Glomerular endothelial cell (primary cell): ENCODE measurements at places on chromosomes 1 and 21. TPM values are rescaled to one million over a fixed set of nuclear protein-coding genes. Genes with fewer than 3 reads are reported as not detected.

Gene CFHR3
- total RNA-seq: not detected in 2 replicates

Gene GCSAML
- not detected in 2 replicates for total RNA-seq

Gene CCDC17
- 0.82 and 1.9 TPM in 2 replicates for total RNA-seq

Gene IPO13
- total RNA-seq: 21.2 and 27.1 TPM in 2 replicates

Gene KCNJ15
- total RNA-seq: 3.0 and 16.7 TPM in 2 replicates

Gene ARHGAP29
- 208 and 221 TPM in 2 replicates for total RNA-seq

Gene S100A1
- not detected in 2 replicates for total RNA-seq

Gene PLPP3
- 16.5 and 20.4 TPM in 2 replicates for total RNA-seq

Gene NIPAL3
- total RNA-seq: 23.9 and 26.3 TPM in 2 replicates

DNA sequence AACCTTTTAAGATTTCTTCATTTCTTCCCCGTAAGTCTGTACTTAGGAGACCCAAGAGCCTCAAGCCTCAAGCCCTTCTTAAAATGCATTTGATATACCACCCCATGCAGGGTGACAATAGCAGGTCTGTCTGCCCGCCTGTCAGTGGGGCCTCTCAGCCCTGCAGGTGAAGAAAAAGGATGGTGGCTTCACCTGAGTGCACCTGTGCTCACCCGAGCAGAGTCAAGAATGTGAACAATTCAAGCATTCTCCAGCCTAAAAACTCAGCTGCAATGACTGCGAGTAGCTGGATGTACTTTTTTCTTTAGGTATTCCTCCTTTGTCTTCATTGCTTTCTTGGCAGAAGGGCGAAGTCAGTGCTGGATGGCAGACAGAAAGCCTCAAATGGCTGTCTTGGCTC, 203.3 kb downstream of the LMX1A start:
- DNase-seq: no peak

DNA sequence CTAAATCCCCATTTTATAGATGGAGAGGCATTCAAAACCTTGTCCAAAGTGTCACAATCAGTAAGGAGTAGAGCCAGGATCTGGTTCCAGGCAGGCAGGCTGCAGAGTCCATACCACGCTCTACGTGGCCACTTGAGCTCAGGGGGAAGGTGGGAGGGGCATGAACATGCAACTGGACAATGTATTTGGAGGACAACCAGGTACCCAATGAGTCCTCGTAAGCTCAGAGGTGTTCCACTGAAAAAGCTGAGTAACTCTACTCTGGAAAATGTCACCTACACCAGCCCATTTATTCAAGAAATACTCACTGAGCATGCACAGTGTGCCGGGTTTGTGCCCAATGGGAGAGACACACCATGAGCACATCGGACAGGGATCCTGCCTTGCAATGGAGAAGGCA, 11.2 kb upstream of the GUCA2B start:
- no peak for DNase-seq

DNA sequence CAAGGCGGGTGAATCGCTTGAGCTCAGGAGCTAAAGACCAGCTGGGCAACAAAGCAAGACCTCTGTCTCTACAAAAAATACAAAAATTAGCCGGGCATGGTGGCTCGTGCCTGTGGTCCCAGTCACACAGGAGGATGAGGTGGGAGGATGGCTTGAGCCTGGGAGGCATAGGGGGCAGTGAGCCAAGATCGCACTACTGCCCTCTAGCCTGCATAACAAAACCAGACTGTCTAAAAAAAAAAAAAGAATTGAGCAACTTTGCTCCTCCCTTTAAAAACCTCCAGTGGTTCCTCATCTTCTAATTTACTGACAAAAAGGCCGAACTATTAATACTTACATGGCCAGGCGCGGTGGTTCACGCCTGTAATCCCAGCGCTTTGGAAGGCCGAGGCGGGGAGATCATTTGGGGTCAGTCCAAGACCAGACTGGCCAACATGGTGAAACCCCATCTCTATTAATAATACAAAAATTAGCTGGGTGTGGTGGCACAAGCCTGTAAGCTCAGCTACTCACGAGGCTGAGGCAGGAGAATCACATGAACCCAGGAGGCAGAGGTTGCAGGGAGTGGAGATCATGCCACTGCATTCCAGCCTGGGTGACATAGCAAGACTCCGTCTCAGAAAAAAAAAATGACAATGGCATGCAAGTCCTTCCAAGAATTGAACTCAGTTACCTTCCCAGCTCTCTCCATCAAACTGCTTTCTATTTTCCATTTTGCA, 4.4 kb downstream of the ACBD3 start:
- no peak for DNase-seq

DNA sequence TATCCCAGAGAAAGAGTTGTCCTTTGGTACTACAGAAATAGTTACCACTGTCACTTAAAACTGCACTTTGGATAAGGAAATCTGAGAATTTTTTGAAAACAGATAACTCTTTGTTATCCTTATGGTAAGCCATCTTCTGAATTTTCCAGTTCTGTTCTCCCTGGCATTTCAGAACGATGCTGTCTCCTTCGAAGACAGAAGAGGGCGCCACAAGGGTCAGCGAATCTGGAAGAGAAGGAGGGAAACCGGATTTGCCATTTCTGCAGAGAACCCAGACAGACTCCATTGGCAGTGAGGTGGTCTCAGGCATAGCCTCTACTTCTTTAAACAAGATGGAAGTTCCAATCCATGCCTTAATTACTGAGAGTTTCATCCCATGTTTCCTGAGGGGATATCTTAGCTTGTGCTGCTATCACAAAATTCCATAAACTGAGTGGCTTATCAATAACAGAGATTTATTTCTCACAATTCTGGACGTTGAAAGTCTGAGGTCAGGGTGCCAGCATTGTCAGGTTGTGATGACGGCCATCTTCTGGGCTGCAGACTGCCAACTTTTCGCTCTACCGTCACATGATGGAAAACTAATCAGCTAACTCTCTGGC, 6.4 kb downstream of the FCRL2 start:
- no peak for DNase-seq

- no peak for DNase-seq
These were observed 402.6 kb downstream of the SIPA1L2 start for GRCh38 chr1:232227306-232227705.

GRCh38 chr21:34908419-34909055, 140.6 kb downstream of the RUNX1 start:
- DNase-seq: no peak

- DNase-seq: peak; percentile 1
These were observed 115.8 kb upstream of the ZRANB2 start for GRCh38 chr1:71196685-71197084.

DNA sequence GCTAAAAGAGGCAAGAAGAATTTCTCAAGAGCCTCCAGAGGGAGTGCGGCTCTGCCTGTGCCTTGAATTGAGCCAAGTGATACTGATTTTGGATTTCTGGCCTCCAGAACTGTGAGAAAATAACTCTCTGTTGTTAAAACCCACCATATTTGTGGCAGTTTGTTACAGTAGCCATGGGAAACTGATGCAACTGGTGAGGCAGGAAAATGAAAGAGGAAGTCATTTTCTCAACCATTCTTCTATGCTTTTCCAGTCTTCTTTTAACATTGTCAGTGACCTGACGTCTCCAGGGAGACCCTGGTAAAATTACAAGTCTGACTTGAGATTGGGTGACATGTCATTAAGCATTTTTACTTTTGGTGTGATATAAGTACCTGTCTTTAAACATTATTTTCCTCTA, 5.8 kb downstream of the OR6P1 start:
- no peak for DNase-seq

- no peak for DNase-seq
These were observed 28.4 kb upstream of the DMBX1 start for GRCh38 chr1:46461017-46461808.

DNA sequence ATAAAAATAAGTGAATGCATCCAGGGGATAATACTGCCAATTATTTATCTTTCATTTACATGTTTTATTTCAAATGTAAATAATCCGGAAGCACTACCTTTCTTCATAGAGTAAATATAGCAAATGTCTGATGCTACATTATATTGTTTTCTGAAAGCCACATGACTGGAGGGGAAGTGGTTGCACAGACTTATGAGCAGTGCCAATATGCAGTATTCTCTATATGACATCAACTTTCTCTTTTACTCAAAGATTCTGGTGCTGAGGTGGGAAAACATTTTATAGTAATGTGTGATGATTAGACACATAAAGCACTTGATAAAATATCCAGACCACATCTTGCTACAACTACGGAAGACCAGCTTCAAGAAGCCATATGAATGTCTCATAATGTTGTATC, 314.7 kb downstream of the NEGR1 start:
- no peak for DNase-seq

DNA sequence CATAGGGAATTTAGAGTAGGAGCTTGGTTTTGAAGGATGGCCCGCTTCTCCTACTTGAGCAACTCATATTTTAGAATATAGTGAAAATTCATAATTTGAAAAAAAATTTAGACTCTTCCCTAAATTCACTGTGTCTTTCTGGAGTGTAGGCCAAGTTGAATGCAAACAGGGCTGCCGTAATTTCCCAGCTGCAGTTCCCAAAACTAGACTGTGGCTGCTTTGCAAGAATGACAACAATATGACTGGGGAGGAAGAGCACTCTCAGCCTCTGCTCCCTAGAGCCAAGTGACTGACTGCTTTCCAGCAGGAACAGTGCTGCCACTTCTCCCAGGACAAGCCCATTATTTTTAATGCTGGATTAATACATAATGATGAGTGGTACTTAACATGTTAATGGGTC, 209.0 kb downstream of the RHOU start:
- no peak for DNase-seq

- no peak for DNase-seq
These were observed 54.3 kb downstream of the TLR5 start for GRCh38 chr1:223088713-223089240.

DNA sequence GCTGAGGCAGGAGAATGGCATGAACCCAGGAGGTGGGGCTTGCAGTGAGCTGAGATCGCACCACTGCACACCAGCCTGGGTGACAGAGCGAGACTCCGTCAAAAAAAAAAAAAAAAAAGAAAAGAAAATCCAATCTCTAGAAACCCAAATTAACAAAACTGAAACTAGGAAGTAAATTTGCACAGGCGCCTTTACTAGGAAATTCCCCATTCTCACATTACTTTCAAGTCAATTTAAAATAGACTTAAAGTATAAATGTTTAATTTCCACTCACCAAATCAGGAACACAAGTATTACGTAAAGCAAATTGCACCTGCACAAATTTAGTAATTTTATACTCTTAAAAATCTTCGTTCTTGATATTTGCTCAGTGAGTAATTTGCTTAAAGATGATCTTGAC, 67.8 kb upstream of the BCAR3 start:
- no peak for DNase-seq

DNA sequence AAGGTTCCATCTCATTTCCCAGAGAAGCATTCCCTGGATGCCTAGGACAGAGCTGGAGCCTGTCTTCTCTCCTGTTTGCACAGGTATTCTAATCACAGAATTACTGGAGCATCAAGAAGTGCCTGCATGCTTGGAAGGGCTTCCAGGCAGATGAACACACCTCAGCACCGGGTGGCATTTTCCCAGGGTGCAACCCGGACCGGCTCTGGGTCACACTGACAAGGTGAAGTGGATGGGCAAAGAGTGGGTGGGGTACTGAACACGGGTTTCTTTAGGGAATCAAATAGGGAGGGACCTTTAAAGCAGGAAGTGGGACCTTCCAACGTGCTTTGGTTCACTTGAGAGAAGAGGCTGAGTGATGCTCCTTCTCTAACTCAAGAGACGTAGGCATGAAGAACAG, 7.1 kb upstream of the PEF1 start:
- no peak for DNase-seq

GRCh38 chr1:81158592-81158991, 642.1 kb upstream of the ADGRL2 start:
- no peak for DNase-seq

DNA sequence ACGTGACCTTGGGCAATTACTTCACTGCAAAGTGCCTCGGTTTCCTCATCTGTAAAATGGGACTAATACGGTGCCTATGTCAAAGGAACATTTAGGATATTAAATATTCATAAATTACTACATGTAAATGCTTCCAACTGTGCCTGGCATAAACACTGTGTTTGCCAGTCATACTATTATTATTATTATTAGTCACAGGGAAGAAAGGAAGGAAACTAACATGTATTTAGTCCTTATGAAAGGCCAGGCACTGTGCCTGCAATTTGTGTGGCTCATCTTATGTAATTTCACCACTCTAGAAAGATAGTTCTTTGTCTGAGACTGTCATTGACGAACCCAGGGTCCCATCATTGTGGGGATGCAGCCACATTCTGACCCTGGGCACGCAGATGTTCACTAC, 45.0 kb downstream of the EPHB2 start:
- DNase-seq: no peak

GRCh38 chr1:50724626-50725286, 235.3 kb downstream of the FAF1 start:
- no peak for DNase-seq

- DNase-seq: no peak
These were observed 14.7 kb downstream of the KIAA1614 start for GRCh38 chr1:180927348-180927747.

GRCh38 chr1:160810486-160810885, 14.5 kb downstream of the LY9 start:
- no peak for DNase-seq

- no peak for DNase-seq
These were observed 117.7 kb upstream of the SGIP1 start for GRCh38 chr1:66416295-66416694.

DNA sequence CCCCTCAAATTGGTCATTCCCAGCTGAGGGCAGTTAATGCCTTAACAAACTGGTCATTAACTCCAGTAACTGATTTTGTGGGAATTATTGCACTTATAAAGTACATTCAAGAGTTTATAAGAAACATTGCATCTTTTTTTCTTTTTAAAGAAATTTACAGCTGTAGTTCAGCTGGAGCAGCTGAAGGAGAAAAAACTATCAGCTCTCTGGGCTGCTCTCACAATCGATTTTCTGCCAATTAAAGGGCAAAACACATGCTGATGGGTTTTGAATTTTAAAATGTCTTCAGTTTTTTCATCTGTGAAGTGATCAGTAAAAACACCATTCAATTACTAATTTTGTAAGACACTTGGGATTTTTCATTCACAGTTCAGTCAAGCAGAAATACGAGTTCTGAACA, 74.7 kb downstream of the KIFAP3 start:
- DNase-seq: no peak

DNA sequence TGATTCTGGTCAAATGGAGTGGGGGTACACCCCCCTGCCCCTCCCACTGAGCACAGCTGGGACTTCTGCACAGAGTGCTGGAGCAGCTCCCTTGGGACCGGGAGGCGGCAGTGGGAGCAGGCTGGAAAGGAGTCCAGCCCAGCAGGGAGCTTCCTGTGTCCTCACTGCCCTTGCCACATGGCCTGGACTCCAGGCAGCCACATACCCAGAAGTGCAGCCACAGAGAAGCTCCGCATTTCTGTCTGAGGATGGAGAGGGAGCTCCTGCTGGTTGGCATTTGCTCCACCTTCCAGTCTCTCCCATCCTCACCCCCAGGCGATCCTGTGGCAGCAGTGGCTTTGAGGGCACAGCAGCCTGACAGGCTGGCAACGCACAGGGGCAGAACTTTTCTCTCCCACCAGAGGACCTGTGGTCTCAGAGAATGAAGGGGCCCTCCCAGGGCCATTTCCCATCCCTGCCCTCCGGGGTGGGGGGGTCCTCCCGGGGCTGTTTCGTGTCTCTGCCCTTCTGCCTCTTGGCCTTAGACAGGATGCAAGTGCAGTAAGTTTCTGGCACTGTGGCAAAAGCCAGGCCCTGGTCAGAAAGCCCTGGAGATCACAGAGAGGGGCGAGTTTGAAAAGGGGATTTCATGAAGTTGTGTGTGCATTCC, 103.6 kb upstream of the COL6A1 start:
- DNase-seq: no peak

GRCh38 chr1:205534444-205534985, 30.0 kb downstream of the CDK18 start:
- no peak for DNase-seq

- no peak for DNase-seq
These were observed 1.5 kb downstream of the RGS18 start for GRCh38 chr1:192159781-192160180.

- no peak for DNase-seq
These were observed 107.7 kb upstream of the TMPRSS2 start for GRCh38 chr21:41615613-41616012.
